ENCODE measurements at places on chromosomes 3 and 15. TPM values are rescaled to one million over a fixed set of nuclear protein-coding genes. Genes with fewer than 3 reads are reported as not detected.

The WDR93 gene
- 0.32 TPM for total RNA-seq

The ANKRD63 gene
- total RNA-seq = not detected

The VILL gene
- total RNA-seq = 6.5 TPM

The KIF9 gene
- 7.1 TPM for total RNA-seq

The TTLL13 gene
- total RNA-seq = 0.13 TPM

The TMEM207 gene
- not detected for total RNA-seq

The PTPN9 gene
- total RNA-seq = 25.0 TPM

The PARP3 gene
- 51.9 TPM for total RNA-seq

The LRTM1 gene
- total RNA-seq = not detected

The BFSP2 gene
- total RNA-seq = not detected

The PLA2G4B gene
- total RNA-seq = 0.32 TPM

The RAB27A gene
- total RNA-seq = 17.4 TPM

The FBXW12 gene
- total RNA-seq = not detected

The MITF gene
- 46.4 TPM for total RNA-seq

The ZNF774 gene
- 2.8 TPM for total RNA-seq

The BCL2A1 gene
- total RNA-seq = 1.7 TPM

The TP63 gene
- total RNA-seq = 1.9 TPM

The CNTN4 gene
- not detected for total RNA-seq

The NSUN3 gene
- total RNA-seq = 16.5 TPM

The KNL1 gene
- total RNA-seq = 15.5 TPM

The CCR1 gene
- 0.65 TPM for total RNA-seq

The NR2E3 gene
- total RNA-seq = not detected

The KIF7 gene
- total RNA-seq = 21.9 TPM

The TUSC7 gene
- total RNA-seq = not detected

The GOLGA6L9 gene
- 1.4 TPM for total RNA-seq

Data from articular chondrocyte of knee joint (primary cell).